Posterior vena cava (tissue), 2 donors: ENCODE measurements at places on chromosomes 5 and 9. TPM values are rescaled to one million over a fixed set of nuclear protein-coding genes. Genes with fewer than 3 reads are reported as not detected.

GRCh38 chr5:180830253-180831138 is 27.9 kb upstream of the MGAT1 start:
- peak; percentile 90 for DNase-seq

- DNase-seq = no peak
These were observed 339.5 kb upstream of the ISL1 start for GRCh38 chr5:51043745-51044144.

DNA sequence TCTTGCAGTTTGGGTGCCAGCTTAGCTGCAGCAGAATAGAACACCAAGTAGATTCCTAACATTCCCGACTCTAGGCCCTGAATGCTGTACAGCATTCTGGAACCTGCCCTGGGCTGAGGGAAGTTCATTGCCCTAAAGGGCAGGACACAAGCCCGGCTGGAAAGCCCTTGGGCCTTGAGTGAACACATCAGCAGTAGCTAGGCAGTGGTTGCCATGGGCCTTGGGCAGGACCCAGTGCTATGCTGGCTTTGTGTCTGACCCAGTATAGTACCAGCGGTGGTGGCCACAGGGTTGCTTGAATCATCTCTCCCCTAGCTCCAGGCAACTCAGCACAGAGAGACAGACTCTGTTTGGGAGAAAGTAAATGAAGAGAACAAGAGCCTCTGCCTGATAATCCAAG is 137.8 kb downstream of the AGTPBP1 start:
- peak; percentile 51 for DNase-seq

DNA sequence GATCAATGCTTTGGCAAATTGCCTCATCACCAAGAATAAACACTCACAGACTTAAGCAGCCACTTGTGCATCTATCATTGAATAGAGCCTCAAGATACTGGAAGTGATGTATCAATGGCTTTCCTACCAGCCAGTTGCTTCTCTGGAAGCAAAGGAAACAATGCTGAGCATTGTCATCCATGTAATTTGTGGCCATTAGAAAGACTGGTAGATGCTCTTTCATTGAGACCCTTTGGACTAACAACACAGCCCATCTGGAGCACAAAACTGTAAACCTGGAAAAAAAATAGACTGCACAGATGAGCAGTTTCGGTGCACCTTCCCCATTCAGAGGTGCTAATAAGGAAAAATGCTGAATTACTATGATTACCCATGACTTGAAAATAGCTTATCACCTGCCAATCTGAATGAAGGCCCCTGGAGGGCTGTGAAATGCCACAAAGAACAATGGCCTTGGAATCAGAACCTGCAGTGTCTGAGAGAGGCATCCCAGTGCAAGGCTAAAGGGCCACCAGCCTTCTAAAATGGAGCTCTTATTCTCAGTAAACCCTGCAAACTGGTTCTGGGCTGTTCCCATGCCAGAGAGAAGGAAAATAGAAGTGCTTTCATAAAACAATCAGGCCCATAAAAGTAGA is 127.5 kb downstream of the RFK start:
- no peak for DNase-seq

The SELENOP gene
- total RNA-seq = 332 TPM

DNA sequence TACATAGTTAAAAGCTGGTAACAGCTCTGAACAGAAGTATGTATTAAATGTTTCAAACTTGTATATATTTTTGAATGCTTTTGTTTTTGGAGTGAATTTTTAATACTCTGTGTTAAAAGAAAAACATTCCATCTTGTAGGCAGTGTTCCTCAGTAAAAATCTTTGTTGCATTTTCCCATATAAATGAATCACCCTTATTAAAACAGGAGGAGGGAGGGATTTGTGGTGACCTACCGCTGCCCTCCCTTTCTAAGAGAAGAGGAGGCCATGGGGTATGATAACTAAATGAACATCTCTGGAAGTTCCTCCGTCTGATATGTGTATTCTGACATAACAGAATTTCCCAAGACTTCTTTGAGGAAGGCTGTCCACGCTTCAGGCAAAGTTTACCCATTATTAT is 53.4 kb downstream of the INIP start:
- DNase-seq = no peak

DNA sequence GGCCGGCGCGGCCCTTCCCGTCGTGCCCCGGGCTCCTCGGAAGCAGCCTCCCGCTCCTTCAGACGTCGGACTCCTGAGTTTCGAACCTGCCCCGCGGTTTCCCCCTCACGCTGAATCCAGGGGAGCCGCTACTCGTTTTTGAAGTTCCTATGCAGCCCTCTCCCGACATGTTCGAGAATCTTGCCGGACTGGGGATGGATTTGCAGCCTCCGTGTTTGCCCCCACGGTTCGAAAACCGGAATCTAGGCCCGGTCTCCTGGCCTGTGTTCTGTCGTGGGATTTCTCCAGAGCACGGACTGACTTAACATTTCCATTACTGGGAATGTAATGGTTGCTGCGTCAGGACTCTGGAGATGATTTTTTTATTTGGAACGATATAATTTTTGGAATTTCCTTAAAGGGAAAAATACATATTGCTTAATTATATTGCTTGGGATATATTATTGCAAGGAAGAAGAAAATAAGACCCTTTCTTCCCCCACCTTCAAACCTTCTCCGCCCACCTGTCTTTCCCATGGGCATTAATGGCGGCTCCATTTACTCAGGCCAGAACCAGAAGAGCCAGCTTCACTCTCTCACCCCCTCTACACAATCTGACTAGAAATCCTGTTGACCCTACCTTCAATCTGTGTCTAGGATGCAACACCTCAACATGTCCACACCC is 8.5 kb upstream of the MGAT1 start:
- peak; percentile 91 for DNase-seq

DNA sequence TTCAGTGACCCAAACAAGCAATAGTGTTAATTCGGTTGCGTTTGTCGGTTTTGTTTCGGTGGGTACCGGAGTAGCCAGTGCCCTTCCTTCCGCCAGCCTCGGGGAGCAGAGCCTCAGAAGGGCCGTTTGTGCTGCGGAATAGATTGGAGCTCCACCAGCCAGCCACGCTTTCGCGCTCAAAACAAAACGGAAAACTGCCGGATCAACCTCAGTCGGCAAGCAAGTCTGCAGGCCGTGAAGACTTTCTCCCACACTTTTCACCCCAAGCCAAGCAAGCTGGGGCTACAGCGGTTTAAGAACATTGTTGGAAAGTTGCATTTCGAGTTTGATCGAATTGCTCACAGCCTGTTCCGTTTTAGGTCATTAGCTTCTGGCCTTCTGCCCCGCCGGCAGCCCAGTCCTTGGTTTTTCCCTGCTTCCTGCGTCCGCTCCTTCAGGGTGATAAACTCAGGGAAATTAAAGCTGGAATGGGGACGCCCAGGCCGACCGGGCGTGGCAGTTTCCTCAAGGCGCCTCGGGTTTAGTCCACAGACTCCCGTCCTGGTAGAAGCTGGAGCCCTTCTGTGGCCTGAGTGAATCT is 803 bp upstream of the CCNO start:
- DNase-seq = no peak

- no peak for DNase-seq
These were observed 47.5 kb downstream of the NEURL1B start for GRCh38 chr5:172688349-172689217.

DNA sequence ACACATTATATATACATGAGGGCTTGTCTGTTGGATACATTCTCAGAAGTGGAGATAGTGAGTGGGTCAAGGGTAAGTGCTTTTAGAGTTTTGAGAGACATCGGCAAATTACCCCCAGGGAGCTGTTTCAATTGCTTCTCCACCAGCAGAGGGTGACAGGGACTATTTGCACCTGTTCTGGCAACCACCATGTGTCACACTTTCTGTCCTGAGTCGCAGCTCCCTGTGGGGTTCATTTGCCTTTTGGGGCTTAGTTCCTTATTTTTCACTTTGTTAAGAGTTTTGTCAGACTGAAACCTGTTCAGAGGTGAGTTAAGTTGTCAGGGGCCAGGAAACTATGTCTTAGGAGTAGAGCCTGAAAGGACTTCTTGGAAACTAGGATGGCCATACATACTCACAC is 20.1 kb upstream of the SLC36A1 start:
- DNase-seq = no peak

DNA sequence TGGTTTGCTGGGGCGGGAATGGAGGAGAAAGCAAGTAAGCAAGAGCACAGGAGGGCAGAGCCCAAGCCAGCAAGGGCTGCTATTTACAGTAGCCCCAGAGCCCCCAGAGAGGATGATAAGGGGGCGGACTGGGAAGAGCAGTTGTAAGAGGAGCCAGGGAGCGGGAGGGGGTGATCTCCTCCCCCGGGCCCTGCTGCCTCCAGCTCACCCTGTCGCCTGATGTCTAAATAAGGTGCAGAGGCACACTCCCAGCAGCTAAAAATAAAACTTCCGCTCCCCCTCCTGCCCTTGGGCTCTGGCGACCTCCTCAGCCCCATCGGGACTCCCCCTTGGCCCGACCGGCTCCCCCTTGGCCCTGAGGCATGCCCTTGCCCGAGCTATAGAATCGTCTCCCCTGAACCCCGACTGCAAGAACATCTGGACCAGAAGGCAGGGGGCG is 14.4 kb upstream of the CCDC69 start:
- DNase-seq = peak; percentile 83

DNA sequence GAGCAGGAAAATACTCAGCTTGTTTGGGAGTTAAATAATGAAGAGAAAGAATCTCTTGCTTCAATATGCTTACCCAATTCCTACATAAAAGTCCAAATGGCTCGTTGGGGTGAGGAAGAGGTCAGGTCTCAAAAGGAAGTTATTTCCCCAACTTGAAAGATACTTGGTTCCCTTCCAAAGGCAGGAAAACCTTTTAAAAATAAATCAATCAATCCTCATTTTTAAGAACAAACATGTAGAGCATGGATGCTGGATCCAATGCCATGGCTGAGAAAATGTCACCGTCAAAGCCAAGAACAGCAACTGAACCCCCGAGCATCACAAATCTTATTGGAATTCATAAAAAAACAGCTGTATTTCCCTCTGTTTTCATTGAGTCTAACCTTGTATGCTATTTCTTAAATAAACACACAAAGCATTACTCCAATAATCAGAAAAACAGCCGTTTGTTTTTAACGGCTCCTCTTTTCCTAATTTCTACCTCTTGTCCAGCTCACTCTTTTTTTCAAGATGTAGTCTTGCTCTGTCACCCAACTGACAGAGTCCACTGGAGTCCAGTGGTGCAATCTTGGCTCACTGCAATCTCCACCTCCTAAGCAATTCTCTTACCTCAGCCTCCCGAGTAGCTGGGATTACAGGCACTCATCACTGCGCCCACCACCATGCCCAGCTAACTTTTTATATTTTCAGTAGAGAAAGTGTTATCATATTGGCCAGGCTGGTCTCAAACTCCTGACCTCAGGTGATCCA is 140.7 kb downstream of the GNA14 start:
- no peak for DNase-seq

DNA sequence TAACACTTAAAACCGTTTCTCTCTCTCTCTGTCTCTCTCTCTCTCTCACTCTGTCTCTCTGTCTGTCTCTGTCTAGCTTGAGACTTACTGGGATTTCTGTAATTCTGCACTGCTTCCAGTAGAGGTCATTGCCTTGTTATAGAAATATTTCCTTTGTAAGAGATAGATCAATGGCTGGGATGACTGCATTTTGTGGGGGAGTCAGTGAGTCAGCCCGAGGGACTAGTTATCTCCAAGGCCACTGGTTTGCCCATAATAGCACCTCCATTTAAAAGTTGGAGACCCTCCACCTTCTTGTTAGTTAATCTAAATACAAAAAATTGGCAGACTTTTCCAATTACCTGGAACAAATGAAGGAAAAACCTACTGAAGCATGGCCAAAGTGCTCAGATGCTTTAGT is 547.2 kb downstream of the LRRC70 start:
- DNase-seq = no peak

DNA sequence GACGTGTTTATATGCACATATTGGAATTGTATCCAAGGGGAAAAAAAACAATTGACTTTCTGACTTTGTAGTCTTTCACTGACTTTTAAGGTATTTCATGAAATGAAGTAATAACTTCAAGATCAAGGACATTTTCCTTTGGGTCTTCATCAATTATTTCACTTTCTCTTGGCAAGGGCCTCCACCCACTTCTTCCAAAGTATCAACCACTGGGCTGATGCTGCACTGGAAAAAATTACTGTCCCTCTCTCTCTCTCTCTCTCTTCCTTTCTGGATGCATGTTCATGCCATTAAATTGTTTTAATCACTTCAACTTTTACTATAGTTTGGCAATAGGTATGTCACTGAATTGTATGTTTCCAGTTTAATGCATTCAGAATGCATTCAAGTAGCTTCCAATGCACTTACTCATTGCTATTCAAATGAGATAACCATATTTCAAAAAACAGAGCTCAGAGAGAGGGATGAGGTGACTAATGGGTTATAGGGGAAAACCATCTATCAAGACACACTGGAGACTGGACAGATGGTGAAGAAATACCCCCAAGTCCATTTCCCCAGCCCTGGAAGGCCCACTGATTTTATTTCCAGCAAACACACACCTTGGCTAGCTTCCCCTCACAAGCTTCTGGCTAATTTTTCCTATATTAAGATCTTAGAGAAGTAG is 585.3 kb downstream of the EBF1 start:
- no peak for DNase-seq

GRCh38 chr5:138724470-138725146 is 28.6 kb upstream of the CTNNA1 start:
- no peak for DNase-seq

GRCh38 chr5:36026706-36027465 is 35.7 kb upstream of the UGT3A1 start:
- DNase-seq = no peak

- DNase-seq = no peak
These were observed 90.5 kb upstream of the TNC start for GRCh38 chr9:115208501-115208900.

The CARD9 gene
- 3.1 TPM for total RNA-seq

DNA sequence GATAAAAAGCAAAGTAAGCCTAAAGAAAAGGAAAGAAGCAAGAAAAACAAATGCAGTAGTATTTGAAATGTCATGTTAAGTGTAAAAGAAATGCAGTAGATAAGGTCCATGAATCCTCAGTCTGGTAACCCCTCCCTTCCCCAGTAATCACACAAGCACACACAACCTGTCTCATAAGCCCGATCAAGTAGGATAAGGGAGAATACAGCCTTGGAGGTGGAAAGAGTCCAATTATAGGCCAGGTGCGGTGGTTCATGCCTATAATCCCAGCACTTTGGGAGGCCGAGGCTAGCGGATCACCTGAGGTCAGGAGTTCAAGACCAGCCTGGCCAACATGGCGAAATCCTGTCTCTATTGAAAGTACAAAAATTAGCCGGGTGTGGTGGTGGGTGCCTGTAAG is 117.9 kb downstream of the GADD45G start:
- DNase-seq = no peak

GRCh38 chr5:143093452-143094086 is 309.9 kb downstream of the NR3C1 start:
- no peak for DNase-seq

The SPINK4 gene
- total RNA-seq = not detected

DNA sequence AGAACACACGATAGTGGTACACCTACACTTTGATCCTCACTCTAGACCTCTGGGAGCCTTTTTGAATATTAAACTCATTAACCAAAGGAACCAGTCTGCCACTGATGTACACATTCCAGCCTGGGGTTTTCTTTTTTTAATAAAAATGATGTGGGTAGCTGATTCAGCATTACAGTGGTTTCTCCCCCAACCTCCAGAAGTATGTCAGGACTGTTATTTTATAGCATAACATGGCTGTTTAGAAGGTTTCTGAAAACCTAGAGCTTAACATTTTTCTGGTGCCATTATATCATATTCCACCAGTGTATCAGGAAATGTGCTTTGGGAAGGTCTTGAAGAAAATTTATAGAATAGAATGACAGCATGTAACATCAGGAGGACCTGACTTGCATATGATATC is 540.9 kb upstream of the WWC1 start:
- no peak for DNase-seq

- DNase-seq = no peak
These were observed 43.4 kb upstream of the KIAA1958 start for GRCh38 chr9:112443200-112443599.

GRCh38 chr5:81606150-81606549 is 144.7 kb downstream of the SSBP2 start:
- DNase-seq = no peak
